ENCODE measurements at places on chromosomes 13 and 19. TPM values are rescaled to one million over a fixed set of nuclear protein-coding genes. Genes with fewer than 3 reads are reported as not detected.

DNA sequence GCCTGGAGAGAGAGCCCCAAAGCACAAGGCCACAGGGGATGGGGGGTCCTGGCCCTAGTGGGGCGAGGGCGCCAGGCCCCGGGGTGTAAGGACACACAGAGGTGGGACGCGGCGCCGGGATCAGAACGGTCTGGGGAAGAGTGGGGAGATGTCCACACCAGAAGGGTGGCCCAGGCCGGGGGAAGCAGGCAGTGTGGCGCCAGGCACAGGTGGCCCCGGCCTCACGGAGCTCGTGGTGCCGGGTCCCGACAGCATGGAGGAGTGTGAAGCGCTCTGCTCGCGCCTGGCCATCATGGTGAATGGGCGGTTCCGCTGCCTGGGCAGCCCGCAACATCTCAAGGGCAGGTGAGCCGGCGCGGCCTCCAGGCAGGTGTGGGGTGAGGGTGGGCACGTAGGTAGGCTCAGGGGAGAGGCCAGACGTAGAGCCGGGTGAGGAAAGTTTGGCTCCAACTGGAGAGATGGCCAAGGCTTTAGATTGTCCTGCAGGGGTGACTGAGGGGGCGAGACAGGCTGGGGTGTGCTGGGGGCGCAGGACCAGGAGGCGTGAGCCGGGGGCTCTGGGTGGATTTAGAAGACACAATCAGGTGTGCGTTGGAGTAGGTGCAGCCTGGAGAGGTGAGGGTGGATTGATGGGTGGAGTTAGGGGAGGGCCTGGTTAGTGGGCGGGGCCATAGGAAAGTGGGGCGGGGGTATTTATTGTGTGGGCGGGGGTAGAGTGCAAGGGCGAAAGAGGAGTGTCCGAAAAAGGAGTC is 2.9 kb upstream of the ARHGAP45 start:
- DNase-seq, result no peak

DNA sequence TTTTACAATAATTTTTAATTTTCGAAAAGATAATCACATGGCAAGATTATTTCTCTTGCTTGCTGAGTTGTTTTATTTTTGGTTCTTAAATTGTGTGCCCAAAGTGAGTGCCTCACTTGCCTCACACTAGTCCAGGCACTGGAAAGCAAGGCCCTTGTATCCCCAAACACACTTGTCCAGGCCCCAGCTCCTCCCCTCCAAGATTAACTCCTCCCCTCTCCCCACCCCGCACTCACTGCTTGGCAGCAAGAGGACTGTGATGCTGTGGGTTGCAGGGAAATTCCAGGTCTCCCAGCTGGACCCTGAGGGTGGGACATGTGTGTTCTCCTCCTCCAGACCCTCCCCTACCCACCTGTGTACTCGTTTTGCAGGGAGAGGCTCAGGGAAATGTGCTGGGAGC is 3.9 kb downstream of the SIGLEC12 start:
- DNase-seq, result no peak

- DNase-seq, result no peak
Observed at GRCh38 chr19:18494267-18494607, 27.6 kb downstream of the ELL start.

DNA sequence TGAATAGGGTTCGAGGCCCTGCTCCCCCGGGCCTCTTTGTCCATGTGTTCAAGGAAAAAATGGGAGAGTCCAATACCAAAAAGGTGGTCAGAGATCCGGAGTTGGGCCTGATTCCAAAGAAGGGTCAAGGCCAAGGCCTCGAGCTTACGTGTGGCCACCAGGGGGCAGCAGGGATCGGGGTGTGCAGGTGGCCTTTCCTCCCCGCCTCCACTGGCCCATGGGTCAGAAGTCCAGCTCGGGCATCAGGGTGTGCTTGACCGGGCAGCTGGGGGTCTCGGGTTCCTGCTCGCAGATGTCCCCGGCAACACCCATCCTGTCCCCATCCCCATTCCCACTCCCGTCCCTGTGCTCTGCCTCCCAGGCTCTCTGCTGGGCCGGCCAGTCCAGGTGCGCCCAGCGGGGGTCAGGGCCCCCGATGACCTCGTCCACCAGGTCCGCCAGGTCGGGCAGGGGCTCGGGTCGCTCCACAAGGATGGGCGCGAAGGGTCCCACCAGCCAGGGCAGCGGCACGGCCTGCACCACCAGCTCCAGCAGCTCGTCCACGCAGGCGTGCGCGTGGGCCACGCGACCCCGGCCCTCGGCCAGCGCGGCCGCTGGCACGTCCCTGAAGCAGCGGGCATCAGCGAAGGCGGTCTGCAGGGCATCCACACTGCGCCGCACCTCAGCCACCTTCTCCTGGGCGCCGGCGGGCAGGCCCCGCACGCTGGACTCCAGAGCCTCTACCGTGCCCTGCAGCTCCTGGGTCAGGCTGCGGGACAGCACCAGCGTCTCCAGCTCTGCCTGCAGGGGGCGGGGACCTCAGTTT is 5.2 kb upstream of the PLIN4 start:
- no peak for DNase-seq

GRCh38 chr13:84032116-84032515 is 149.8 kb upstream of the SLITRK1 start:
- DNase-seq, result no peak

- no peak for DNase-seq
Observed at GRCh38 chr19:1744822-1745563, 8.3 kb upstream of the ONECUT3 start.

GRCh38 chr19:8257052-8257443 is 47.9 kb downstream of the CERS4 start:
- DNase-seq, result no peak

- no peak for DNase-seq
Observed at GRCh38 chr19:18940769-18941627, at the start of gene HOMER3. Gene HOMER3, minus strand, starts transcription at chr19:18941217. Its CDS starts 2,235 bp downstream, at chr19:18938982.

GRCh38 chr13:27808851-27809550 is 16.7 kb downstream of the GSX1 start:
- DNase-seq, result peak; percentile 43

DNA sequence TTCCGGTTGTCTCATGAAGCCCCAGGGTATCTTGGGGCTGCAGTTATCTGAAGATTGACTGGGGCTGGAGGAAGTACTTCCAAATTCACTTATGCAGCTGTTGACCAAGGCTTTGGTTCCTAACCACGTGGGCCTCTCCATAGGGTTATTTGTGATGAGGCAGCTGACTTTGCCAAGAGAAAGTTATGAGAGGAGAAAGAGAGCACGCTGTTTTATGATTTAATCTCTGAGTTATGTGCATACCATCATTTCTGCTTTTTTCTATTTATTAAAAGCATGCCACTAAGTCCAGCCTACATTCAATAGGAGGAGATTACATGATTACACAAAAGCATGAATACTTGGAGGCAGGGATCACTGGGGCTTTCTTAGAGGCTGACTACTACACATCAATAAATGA is 215.5 kb downstream of the NHLRC3 start:
- no peak for DNase-seq

- DNase-seq, result no peak
Observed at GRCh38 chr13:50078895-50079654, 63.8 kb downstream of the KCNRG start.

- no peak for DNase-seq
Observed at GRCh38 chr19:30519607-30520205, 147.5 kb downstream of the ZNF536 start.

Gene PEX11G
- total RNA-seq, result not detected

Gene PSPN
- total RNA-seq, result 2.0 TPM

Gene MBD3L3
- not detected for total RNA-seq

Gene RNF225
- total RNA-seq, result 0.24 TPM

Gene FOXO1
- total RNA-seq, result 2.0 TPM

Gene ERICH6B
- not detected for total RNA-seq

Gene AP1M2
- 5.8 TPM for total RNA-seq

Gene SUGP1
- 49.8 TPM for total RNA-seq

Gene ZNF823
- total RNA-seq, result 4.1 TPM

Measured in HT1080 (cell line).